ENCODE measurements at places on chromosomes 3 and 15.

DNA sequence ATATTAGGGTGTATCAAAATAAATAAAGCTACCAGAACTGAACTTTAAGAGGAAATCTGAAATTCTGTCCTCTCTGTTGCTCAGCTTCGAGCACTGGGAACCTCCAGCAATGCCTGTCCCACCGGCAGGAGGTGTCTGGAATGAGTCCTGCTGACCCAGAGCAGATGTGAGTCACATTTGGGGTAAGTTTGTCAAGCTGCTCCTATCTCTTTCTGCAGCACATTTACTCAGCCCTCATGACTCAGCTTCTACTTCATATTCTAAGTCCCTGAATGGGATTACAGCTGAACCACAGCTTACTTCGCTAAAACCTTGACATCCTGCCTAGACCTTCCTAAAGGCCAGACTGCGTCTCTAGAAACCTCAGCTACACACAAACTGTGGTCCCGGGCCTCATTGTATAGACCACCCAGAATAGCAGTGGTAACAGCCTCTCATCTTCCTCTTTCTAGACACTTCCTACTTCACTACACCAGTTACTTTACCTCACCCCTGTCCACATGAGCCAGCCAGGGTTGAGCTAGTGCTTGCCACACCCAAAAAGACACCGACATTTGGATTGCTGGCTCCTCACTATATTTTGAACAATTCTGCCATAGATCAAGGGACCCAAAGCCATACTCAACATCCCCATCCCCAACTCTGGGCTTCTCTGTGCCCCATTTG lies 109.6 kb upstream of the TMCO5A start:
- no peak for DNase-seq

DNA sequence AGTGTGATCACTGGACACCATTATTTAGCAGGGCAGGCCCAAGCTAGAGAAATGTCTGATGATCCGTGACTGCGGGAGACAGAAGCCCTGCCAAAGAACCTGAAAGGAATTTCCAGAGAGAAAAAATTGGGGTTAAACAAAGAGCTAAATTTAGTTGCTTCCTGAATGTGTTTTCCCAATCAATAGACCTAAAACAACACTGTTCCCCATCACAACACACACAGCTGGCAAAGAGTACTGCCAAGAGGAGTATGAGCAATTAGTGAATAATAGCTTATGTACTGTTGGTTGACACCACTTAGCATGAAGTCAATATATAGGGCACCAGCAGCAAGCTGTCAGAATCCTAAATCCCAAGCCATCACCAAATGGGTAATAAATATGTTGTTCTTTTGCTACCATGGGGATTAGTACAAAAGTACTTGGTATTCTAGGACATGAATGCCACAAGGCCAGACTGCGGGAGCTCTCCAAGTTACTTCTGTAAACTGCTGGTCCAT lies 35.7 kb downstream of the CLK3 start:
- DNase-seq, result no peak

- DNase-seq, result no peak
Measured at GRCh38 chr3:28252001-28252431, 10.6 kb downstream of the CMC1 start.

GRCh38 chr3:194482196-194482593 lies 4.6 kb downstream of the ATP13A3 start:
- DNase-seq, result no peak

- no peak for DNase-seq
Measured at GRCh38 chr3:24161841-24162240, 216.8 kb downstream of the NR1D2 start.

DNA sequence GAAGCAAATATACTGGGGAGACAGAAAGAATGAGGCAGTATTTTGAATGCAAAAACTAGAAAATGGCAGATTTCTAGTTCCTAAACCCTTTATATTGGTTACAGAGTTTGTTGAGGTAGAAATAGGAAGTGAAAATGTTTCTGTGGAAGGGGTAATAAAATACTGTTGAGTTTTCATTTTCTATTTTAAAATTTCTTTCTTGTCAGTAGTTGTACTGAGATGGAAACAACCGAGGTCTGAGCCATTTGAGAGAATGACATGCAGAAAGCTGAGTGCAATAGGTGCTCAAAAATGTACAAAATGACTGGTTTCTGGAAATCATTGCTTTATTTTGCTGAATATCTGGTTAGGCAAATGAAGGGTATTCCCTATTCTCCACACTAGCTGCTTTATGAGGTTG lies 361.4 kb downstream of the CHL1 start:
- no peak for DNase-seq

DNA sequence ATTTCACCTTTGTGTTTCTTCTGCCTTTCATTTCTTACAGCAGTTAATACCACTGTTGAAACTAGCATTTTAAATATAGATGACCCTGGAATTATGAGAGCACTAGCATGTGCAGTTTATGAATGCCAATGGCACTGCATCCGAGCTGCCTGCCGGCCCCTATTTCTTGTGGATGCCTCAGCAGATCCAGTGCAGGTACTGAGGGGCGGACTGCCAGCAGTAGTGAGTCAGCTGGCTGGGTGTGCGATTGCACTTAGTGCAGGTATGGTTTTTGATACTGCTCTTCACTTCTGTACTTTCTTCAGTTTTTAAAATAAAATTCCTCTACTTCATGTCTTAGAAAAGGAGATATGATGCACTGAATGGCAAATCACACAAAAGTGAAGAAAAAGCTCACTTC lies 453.0 kb downstream of the DIPK2A start:
- DNase-seq, result no peak

DNA sequence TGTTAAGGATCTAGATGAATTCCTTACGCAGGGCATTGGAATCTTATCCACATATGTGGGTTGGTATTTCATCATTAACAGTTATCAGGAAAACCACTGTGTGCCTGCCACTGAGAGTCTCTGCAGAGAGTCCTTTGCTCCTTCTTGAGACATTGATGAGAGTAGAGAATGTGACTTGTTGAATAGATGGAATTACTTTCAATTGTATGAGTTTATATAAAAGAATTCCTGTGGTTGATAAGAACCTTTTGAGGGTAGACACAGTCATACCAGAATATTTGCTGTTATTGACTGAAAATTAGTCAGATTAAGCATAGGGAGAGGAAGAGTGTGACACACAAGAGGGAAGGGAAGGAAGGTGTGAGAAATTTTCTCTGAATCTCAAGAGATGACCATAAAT lies 30.8 kb downstream of the ARHGEF26 start:
- DNase-seq, result no peak

GRCh38 chr15:89127054-89127702 lies 38.9 kb downstream of the ABHD2 start:
- no peak for DNase-seq

- DNase-seq, result no peak
Measured at GRCh38 chr3:131435000-131435399, 53.4 kb downstream of the NUDT16 start.

GRCh38 chr3:38573111-38573510 lies 76.4 kb downstream of the SCN5A start:
- DNase-seq, result no peak

DNA sequence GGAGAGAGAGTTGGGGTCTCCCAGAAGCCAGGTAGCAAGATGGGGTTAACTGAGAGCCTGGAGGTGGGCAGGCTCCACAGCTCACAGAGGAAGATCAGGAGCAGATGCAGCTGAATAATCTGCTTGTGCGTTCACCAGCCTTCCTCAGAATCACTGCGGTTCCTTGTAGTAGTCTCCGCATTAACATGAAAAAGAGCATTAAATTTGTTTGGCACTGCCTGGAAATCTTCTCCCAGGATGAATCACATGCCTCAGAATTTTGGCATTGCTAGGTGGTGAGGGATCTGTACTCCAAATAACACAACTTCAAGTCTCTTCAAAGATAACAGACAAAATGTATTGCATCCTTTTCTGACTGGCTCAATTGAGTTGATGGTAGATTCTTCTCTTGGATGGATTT lies 700.6 kb upstream of the ARRDC4 start:
- DNase-seq, result no peak

Measured in left forelimb (tissue), 1 donor.